CD4-positive, alpha-beta T cell treated with Interleukin-4 for 4 hours (primary cell): ENCODE measurements at places on chromosomes 2 and 18.

GRCh38 chr2:177396703-177397460 lies 4.3 kb downstream of the AGPS start:
- no peak for DNase-seq

DNA sequence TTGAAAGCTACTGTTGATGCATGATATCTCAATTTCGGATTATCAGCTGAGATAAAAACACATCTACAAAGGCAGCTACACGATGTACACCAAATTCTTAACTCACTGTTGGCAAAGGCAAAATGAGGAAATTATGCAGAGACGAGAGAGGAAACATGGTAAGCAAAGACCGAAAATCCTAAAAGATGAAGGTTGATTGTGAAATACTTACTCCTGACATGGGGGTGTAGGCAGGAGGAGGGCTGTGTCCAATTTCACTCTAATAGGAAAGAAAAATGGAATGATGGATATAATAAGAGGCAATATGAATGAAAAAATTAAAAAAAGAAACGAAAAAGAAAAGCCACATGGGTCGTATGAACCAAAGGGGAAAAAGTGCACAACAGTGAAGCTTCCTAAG lies 831.3 kb downstream of the CPS1 start:
- no peak for DNase-seq

DNA sequence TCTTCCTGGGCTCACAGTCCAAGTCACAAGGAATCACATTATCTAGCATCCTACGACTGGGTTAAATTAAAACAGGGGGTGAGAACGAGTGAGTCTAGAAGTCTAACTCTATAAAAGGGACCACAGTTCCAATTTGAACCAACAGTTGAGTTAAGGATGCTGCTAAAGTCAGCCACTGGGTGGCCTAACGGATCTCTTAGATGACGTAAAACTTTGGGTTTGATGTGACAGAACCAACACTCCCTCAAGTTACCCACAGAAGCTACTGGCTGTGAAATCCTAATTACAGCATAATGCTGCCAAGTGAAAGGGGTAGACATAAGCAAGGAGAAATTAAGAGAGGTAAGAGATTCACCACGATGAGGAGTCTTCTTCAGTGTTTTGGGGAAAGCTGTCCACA lies 32.7 kb upstream of the RUFY4 start:
- DNase-seq = no peak

- DNase-seq = no peak
These were observed 259.6 kb downstream of the SS18 start for GRCh38 chr18:25830787-25831186.

DNA sequence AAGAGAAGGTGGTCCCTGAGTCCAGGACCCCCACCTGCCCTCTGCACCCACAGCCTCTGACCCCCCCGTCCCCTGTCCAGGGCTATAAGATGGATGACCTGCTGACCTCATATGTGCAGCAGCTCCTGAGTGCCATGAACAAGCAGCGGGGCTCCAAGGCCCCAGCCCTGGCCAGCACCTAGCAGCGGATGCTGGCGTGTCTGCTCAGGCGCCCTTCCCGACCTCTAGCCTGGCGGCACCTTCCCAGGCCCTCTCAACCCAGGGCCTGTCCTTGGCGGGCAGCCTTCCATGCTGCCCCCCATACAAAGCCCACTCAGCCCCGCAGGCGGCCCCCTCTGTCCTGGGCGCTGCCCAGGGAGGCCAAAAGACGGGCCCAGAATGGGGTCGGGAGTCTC lies 8.7 kb upstream of the GPR17 start:
- DNase-seq = no peak

DNA sequence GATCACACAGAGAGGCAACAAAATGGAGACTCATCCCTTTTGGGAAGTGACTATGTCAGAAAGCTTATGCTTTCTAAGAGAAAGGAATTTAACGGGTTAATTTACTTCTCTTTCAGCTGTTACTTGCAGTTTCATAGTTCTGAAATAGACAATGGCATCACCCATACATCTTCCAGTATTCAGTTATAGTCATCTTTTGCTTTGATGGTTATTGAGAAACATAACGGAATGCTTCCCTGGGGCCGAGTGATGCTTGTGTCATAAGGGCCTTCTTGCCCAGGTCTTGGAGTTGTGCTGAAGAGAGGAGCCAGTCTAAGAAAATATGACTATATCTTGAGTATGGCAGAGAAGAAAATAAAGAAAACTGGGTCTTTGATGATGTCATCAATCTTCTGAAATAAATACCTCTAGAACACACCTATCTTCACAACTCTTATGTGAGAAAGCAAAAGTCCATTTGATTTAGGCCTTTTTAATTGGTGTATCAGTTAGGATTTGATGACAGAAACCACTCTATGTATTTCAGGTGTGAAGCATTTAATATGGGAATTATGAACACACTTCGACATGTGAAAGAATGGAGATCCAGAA lies 328.2 kb downstream of the LRRTM4 start:
- no peak for DNase-seq

GRCh38 chr2:75560022-75560767 lies 544 bp downstream of the EVA1A start:
- no peak for DNase-seq

DNA sequence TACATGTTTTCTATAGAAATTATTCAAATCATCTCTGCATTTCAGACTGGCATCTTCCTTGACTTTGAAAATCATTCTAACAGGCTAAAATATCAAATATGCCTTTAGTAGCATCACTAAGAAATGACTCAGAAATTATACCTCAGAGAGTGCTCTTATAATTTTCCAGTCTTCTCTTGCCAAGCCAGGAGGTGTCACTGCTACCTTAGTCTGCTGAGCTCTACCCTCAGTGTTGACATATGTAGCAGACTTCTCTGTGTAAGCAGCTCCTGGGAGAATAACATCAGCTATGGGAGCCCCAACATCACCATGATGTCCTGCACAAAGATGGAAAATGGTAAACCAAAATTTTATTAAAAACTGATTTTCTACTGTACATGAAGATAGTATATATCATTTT lies 31.6 kb downstream of the NDUFS1 start:
- no peak for DNase-seq

- DNase-seq = no peak
These were observed 99.1 kb upstream of the MC4R start for GRCh38 chr18:60471652-60472051.

DNA sequence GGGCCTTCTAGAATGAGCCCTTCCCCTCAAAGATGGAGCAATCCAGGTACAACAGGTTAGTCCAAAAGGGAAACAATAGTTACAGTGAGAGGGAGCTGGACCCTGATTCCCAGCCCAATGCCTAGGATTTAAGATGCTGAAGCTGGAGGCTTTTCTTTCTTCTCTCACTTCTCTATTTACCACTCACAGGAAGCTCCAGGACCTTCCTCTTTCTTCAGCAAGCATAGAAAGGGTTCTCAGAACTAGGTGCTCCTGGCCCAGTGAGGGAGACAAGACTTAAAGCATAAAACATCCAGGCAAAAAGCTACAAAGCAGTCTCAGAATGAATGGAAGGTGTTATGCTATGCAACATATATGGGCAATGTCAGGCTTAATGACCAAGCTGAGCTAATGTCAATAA lies 279.0 kb downstream of the SRBD1 start:
- no peak for DNase-seq

DNA sequence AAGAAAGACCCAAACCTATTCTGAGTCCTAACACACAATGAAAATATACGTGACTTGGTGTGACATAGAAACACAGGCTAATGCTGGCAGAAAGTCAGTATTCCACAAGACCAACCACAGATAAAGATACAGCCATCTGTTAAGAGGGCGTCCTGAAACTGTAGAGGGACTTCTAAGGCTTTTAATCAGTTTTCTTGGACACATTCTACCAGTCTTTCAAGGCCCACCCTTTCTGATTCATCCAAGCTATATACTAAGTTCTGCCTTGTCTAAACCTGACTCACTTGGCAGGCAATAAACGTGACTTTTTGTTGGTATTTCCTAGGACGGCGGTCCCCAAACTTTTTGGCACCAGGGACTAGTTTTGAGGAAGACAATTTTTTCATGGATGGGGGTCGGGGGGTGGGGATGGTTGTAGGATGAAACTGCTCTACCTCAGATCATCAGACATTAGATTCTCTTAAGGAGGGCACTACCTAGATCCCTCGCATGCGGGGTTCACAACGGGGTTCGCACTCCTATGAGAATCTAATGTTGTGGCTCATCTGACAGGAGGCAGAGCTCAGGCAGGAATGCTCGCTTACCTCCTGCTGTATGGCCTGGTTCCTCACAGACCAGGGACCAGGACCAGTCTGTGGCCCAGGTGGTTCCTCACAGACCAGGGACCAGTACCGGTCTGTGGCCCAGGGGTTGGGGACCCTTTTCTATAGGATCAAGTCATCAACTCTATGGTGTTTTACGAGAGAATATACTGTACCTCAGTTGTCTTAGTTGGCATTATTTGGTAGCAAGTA lies 61.4 kb downstream of the SP3 start:
- no peak for DNase-seq

DNA sequence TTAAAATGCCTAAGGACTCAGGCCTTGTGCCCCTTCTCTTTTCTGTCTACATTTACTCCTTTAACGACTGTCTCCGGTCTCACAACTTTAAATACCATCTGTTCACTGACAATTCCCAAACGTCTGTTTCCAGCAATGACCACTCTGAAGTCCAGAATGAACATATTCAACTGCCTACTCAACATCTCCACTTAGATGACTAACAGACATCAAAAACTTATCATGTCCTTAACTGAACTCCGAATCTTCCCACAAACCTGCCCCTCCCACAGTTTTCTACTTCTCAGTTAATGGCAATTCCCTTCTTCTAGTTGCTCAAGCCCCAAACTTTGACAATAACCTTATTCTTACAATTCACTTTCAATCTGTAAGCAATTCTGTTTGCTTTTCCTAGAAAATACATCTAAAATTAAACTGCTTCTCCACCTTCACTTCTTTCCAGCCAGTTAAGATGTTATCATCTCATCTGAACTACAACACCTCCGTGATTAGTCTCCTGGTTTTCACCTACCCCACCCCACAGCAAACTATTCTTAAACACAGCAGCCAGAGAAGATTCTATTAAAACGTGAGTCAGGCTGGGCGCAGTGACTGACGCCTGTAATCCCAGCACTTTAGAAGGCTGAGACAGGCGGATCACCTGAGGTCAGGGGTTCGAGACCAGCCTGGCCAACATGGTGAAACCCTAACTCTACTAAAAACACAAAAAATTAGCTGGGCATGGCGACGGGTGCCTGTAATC lies 2.8 kb downstream of the C1D start:
- no peak for DNase-seq

DNA sequence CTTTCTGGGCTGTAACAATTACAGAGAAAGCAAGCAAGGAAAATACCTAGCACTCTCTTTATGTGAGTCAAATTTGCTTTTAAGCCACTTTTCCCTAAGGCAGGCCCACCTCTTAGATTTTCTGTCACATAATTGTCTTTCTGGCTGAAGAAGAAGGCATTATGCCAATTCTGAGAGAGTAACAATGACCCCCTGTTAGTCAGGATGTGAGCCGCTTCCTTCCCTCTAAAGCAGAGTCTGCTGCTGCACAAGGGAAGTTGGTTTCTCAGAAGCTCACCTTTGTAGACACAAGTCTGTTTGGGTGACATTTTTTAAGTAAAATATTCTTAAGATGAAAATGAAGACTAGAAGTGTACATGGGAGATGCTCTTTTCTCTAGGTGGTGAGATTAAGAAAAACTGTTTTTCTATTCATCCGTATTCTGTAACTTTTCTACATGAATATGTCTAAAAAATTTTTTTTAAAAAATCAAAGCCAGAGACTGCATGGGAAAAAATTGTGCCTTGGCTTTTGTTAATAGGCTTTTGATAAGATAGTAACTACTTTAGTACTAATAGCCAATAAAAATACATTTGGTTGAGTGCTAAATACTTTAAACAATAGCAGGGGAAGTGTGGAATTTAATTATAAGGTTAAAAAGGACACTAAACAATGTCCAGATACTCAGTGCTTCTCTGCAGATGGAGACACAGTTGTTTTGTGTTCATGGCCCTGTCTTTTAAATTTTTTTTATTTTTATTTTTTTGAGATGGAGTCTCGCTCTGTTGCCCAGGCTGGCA lies 33.4 kb upstream of the VPS54 start:
- DNase-seq = peak; percentile 32

DNA sequence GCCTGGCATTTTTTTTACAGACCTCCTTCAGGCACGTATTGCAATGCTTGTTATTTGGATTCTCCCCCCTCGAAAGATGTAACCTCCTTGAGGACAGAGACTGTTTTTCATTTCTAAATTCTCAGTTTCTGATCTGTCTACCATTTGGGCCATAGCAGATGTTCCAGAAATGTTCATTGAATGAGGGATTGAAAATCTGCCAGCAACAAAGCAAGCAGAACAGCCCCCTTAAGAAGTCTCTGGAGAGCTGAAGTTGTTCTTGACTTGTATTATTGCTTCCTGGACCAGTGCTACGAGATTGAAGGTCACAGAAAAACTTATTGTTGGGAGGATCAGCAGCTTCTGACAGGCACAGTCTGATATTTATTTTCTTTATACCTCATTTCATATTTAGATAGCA lies 355.5 kb downstream of the EPHA4 start:
- DNase-seq = no peak

- DNase-seq = no peak
These were observed 496.5 kb upstream of the SOX11 start for GRCh38 chr2:5195636-5196035.

- DNase-seq = peak; percentile 16
These were observed 17.5 kb upstream of the DPP4 start for GRCh38 chr2:162091325-162092007.

GRCh38 chr2:197309691-197310231 lies 819 bp downstream of the ANKRD44 start:
- DNase-seq = peak; percentile 65

DNA sequence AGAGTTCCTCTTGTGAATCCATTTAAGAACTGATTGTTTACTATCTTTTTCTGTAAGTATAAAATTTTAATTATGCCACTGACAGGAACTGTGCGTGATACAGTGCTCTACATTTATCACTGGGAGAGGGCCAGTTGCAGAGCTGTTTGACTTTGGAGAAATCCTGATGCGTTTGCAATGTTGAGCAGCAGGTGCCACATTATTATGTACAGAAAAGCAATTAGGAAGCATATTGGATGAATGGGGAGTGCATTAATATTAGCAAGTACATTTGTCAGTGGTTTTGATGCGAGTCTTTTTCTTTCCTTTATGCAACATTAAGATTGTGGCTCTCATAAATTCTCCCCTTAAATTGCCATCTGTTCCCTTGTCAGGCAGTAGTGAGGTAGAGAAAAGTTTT lies 302.3 kb upstream of the FANCL start:
- DNase-seq = no peak
